ENCODE measurements at places on chromosomes 16 and 17.

DNA sequence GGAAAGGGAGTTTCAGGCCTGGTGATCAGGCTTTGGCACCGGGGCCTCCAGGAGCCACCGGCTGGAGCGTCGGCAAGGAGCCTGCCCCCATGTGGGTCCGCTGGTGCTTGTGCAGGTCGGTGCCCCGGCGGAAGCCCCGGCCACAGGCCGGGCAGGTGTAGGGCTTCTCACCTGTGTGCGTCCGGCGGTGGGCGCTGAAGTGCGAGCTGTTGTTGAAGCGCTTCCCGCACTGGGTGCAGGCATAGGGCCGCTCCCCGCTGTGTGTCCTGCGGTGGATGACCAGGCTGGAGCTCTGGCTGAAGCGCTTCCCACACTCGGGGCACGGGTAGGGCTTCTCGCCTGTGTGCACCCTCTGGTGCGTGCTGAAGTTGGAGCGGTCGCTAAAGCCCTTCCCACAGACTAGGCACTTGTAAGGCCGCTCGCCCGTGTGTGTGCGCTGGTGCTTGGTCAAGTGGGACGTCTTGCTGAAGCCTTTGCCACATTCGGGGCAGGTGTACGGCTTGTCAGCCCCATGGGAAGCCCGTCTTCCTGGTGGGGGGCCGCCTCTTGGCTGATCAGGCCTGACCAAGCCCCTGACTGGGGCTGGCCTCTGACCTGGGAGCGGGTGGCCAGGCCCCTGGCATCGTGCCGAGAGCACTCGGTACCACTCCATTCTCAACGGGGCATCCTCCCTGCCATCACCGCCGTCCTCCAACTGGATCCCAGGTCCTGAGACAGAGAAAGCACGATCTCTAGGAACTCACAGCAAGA is 14.4 kb downstream of the ZNF500 start:
- DNase-seq = no peak
- H3K36me3 ChIP-seq = peaks cover 40% of the 10 kb centered on the region
- no peak overlapping the region for H3K27ac ChIP-seq
- no peaks in the 10 kb centered on the region for H3K4me1 ChIP-seq

DNA sequence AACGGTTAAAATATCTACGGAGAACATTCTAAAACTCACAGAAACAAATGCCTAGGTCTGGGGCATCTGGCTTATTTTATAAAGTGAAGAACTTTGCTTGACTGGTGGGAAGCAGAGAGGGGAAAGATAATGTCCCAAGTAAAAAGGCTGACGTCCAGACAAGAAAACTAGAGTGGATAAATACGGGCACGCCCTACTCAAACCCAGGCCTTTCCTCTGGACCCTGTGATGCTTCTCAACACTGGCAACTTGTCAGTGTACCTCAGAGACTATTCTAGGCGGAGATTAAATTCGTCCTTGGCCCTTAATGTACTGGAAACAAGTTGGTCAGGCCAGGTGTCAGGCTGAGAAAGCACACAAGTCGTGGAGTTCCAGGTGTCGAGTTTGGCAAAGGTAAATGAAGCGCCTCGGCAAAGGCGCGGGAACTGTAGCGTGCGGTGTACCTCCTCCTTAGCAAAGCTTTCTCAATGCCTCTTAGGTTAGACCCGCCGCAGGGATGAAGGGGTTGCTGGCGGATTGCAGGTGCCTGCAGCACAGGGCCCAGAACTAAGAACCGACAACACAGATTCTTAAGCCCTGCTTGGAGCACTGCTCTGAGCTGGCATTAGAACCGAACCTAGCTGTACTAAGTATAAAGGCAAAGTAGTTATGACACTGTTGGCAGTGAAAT is 668 bp upstream of the UNK start:
- peaks cover 49% of the 10 kb centered on the region for H3K4me1 ChIP-seq
- peak overlapping the region; percentile 75 for H3K4me3 ChIP-seq
- peak overlapping the region; percentile 95 for H3K27ac ChIP-seq
- no peaks in the 10 kb centered on the region for H3K27me3 ChIP-seq
- peaks cover 3% of the 10 kb centered on the region for H3K36me3 ChIP-seq

- no peaks in the 10 kb centered on the region for H3K27me3 ChIP-seq
- H3K4me1 ChIP-seq = peaks cover 50% of the 10 kb centered on the region
- H3K27ac ChIP-seq = peak overlapping the region; percentile 64
- DNase-seq = no peak
- no peaks in the 10 kb centered on the region for H3K36me3 ChIP-seq
These were observed 332.0 kb downstream of the CBLN1 start for GRCh38 chr16:48949636-48950035.

DNA sequence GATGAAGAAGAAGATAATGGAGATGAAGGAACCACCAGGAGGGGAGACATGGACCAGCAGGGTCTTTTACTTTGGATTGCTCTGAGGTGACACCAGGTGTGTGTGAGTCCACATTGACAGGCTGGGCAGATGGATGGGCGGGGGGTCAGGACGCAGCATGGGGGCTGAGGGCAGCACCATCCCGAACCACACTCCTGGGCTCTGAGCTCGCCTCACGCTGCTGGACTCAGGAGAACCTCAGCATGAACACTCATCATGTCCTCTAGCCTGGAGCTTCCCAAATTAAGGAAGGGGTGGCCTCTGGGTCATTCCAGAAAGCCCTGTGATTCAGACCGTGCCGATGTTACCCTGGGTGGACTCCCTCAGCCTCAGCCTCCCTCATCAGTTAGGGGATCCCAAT is 50.4 kb upstream of the MAP3K14 start:
- H3K27ac ChIP-seq = no peak overlapping the region
- H3K27me3 ChIP-seq = no peaks in the 10 kb centered on the region
- H3K4me1 ChIP-seq = peaks cover 12% of the 10 kb centered on the region

- no peaks in the 10 kb centered on the region for H3K4me1 ChIP-seq
- H3K36me3 ChIP-seq = no peaks in the 10 kb centered on the region
- H3K27me3 ChIP-seq = no peaks in the 10 kb centered on the region
These were observed 133.2 kb upstream of the AXIN2 start for GRCh38 chr17:65694601-65695000.

DNA sequence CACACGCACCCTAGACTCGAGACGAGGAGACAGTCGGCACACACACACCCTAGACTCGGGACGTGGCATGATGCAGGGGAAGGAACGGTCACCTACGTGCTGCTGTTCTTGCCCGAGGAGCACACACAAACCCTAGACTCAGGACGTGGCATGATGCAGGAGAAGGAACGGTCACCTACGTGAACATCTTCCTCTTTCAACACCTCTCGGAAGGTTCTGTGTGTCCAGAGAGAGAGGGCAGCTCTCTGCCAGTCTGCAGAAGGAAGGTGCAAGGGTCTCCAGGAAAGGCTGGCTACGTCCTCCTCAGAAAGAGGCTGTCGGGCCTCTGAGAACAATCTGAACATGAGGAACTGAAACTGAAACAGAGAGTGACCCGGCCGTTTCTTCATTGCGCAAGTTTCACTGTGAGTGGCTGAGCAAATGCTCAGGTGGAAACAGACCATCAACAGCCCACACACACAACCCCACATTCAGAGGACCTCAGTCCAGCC is 43.4 kb downstream of the ZNF276 start:
- DNase-seq = no peak
- H3K36me3 ChIP-seq = no peaks in the 10 kb centered on the region
- peak overlapping the region; percentile 6 for H3K27ac ChIP-seq

DNA sequence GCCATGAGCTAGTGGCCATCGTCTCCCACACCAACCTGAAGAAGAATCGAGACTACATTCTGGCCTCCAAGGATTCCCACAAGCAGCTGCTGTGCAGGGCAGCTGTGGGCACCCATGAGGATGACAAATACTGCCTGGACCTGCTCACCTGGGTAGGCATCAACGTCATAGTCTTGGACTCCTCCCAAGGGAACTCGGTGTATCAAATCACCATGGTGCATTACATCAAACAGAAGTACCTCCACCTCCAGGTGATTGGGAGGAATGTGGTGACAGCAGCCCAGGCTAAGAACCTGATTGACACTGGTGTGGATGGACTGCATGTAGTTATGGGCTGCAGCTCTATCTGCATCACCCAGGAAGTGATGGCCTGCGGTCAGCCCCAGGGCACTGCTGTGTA is 70.2 kb downstream of the GRIN2A start:
- H3K4me1 ChIP-seq = peaks cover 24% of the 10 kb centered on the region
- H3K27me3 ChIP-seq = no peaks in the 10 kb centered on the region
- no peak overlapping the region for H3K27ac ChIP-seq
- DNase-seq = no peak
- no peaks in the 10 kb centered on the region for H3K36me3 ChIP-seq
